ENCODE measurements at places on chromosomes 4 and X.
A peak's percentile ranks its signal among the peaks of the same experiment; 100 is the strongest.

DNA sequence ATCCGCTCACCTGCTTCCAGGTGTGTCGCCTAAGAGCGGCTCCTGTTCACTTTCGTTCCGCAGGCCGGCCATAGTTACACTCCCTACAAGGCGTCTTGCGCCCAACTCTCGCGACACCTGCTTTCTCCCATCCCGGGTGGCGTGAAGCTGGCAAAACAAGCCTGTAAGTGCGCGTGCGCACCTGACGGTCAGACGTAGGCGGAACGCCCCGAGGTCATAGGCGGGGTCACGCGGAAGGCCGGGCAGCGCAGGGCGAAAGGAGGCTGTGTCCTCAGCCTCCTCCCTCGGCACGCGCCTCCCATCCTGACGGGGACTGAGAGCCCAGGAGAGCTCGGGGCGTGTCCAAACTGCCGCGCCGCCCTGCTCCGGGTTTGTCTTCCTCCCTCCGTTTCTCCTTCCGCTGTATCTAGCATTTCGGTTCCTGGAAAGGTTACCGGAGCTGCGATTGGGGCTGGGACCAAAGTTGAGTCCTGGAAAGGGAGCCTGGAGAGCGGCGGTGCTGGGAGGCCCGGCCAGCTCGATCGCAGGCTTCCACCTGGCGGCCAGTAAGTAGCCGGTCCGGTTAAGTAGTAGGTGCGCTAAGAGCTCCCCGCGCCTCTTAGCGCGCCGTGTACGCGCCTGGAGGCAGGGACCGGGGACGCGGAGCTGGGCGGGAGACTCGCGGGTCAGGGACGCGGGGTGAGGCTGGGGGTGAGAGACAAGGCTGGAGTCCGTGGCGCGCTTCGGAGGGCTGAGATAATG, at the start of the genes ABHD18 and MFSD8:
TSS of gene ABHD18 (plus strand) at position 345 of the 741 bp plus-strand sequence. CDS start 17,550 bp downstream, outside the sequence.
TSS of gene MFSD8 (minus strand) at position 112 of the 741 bp plus-strand sequence. CDS start at position 72, 40 bp downstream.
- peak; percentile 98 for DNase-seq

DNA sequence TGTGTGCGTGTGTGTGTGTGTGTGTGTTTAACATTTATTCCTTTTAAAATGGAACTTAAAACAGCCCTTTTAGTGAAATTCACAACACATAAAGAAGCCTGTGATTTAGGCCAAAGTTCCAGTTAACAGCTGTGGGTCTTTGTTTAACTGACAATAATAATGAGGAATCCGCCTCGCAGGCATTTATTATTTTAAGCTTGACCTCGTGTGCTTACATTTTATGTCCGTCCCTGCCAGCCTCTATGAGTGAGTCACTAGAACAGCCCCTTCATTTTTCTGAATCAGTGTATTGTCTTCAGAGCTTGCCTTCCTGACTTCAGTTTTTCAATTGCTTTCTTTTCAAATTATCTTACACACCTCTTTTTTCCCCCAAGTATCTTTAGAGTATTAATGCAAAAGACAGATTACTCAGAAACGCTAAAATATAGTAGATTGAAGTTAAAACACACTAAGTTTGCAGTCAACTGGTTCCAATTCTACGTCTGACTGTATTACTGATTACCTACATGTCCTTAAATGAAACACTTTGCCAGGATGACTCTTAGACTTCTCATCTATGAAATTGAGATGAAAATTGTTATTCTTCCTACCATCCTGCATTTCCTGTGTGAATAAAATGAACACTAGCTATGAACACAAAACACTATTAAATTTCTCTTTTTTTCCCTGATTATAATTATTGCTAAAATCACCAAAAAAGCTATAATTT, 319.6 kb upstream of the HS3ST1 start:
- no peak for DNase-seq

GRCh38 chr4:4206204-4206603, 20.5 kb downstream of the OTOP1 start:
- no peak for DNase-seq

- peak; percentile 28 for DNase-seq
Observed at GRCh38 chr4:119025420-119025819, 110.2 kb upstream of the MYOZ2 start.

- DNase-seq = no peak
Observed at GRCh38 chr4:87557348-87557747, 28.2 kb upstream of the SPARCL1 start.

- DNase-seq = no peak
Observed at GRCh38 chr4:119242417-119242816, 29.9 kb downstream of the USP53 start.

- no peak for DNase-seq
Observed at GRCh38 chrX:150643271-150643670, 49.9 kb upstream of the MTMR1 start.

GRCh38 chrX:118963159-118963558, 11.3 kb upstream of the LONRF3 start:
- no peak for DNase-seq

DNA sequence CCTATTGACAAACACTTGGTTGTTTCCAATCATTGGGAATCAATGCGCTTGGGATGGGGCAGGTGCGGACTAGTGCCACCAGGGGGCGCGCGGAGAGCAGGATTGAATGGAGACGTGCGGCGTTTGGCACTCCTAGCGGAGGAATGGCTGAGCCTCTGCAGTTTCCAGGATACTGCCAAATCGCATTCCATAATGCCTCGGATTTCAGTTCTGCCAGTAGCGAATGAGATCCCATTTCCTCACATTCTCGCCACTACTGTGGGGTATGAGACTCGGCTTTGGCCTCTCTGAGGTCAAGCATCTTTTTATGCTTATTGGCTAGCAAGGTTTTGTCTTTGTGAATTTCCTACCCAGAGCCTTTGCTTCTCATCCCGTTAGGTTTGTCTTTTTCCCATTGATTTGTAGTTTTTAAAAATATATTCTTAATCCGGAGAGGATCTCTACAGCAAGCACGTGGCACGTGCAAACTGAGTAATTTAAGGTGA, 28.7 kb downstream of the CLDN34 start:
- DNase-seq = peak; percentile 80

DNA sequence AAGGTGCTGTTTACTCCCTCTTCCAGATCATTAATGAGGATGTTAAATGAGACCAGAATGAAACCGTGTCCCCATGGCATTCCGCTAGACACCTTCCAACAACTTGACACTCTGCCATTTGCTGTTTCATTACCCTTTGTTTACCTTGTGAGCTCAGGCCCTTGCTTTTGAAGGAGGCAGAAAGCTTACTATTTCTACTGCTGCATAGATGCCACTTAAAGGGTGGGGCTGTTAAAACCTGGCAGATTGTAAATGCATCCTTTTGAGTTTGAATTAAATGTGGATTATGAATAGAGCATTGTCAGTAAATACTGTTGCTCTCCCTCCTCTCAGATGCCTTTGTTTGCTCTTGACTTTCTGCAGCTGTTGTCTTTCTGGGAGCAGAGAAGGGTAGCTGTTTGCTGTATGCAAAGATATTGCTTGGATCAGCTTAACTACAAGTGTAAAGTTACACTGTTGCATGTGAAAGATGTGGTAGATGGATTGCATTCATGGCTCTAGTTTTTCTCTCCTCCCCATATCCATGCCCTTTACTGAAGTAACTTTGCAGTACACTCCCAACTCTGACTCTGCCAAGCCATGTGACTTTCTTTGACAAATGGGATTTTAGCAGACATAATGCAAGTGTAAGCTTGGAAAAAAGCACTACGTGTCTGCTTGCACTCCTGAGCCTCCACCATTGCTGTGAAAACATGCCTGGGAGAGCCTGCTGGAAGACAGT, 75.0 kb upstream of the DHX15 start:
- DNase-seq = no peak

Measured in AG08395 (cell line).